HS-27A (cell line): ENCODE measurements at places on chromosomes 7 and 10.
A peak's percentile ranks its signal among the peaks of the same experiment; 100 is the strongest.

DNA sequence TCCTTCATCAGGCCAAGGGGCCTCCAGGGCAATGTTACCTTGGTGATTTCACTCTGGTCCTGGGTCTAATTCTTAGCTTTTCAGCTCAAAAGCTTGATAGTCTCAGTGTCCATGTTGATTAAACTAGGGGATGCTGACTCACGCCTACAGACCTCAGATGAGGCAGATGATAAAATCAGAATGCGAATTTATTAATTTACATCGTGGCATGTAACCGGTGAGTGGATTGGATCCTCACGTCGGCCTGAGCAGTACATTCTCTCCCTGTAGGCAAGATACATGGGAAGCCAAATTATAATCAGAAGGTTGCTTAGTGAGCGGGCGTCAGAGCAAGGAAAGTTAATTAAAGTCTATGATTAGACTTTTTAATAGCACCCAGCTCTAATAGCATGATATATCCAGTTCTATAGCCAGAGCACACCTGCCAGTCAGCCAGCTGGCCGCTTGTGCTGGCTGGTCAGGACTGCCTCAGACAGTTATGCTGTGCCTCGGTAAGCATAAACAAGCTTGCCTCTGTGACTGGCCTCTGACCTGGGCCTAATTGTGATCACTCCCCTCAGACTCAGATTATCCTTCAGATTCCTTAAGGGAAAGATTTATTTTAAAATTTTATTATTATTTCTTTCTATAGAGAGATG lies 20.2 kb upstream of the CPA5 start:
- DNase-seq = no peak

GRCh38 chr7:91421018-91421417 lies 156.8 kb downstream of the FZD1 start:
- no peak for DNase-seq

- DNase-seq = no peak
Observed at GRCh38 chr10:24554036-24554435, 169.7 kb downstream of the ARHGAP21 start.

GRCh38 chr10:128971374-128972035 lies 495.5 kb upstream of the MGMT start:
- no peak for DNase-seq

DNA sequence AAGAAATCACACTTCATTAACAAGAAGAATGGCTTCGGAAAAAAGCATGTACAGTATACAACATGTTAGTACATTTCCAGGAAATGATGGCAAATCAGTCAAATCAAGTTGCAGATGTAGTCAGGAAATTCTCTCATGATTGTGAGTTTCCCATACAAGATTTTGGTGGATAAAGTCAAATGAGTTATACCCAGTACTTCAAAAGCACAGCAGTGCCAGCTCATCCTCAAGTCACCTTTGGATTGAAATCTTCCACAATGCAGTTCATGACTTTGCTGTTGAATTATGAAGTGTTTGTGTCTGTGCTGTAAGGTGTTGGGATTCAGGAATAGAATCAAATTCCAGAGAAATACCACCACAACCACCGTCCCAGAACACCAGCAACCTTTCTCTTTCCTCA lies 301.3 kb upstream of the BMPER start:
- DNase-seq = no peak

- no peak for DNase-seq
Observed at GRCh38 chr10:101358706-101359300, 4.8 kb downstream of the BTRC start.

GRCh38 chr7:99199226-99199625 lies 8.7 kb downstream of the KPNA7 start:
- no peak for DNase-seq

DNA sequence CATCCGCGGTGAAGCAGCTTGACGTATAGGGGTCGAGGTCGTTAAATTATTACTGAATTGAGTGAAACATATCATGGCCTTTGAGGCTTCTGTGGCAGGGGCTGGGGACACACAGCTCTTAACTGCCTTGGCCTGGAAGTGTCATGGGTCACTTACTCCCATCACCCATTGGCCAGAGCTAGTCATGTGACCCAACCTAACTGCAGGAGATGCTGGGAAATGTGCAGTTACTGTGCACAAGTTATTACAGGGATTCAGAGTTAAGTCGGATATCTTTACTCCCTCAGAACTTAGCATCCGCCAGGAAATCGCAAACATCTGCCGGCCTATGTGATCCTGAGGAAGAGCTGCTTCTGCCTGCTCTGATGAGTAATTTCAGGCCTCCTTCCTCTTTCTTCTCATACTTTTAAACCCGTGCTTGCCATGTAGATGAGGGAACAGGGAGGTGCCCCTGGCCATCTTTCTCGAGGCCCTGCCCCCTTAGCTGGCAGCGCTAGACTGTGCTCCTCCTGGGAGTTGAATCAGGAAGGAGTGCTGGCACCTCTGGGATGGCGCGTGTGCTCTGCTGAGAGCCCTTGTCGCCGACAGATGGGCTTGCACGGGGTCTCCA lies 203.6 kb downstream of the TCF7L2 start:
- no peak for DNase-seq

DNA sequence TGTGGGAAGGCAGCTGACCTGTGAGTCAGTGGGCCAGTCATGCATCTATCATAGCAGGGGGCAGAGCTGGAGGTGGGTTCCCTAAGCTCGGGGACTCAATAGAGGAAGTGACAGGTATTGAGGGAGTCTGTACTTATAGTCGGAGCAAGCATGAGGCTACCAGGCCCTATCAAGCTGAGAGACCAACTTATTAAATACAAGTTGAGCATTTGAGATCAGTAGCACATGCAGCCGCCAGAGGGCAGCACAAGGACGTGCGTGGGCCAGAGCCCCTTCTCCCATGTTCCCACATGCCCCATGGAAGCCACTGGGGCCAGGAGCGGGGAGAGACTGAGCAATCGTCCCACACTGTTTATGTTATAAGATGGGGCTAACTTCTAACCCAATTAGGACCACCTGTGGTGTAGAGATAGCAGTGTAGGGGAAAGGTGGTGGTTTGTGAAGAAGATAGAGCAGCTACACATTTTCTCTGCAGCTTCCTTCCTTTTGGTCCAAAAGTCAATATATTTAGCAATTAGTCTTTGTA lies 13.0 kb upstream of the STK31 start:
- no peak for DNase-seq

GRCh38 chr7:148561099-148561498 lies 29.5 kb upstream of the C7orf33 start:
- no peak for DNase-seq

DNA sequence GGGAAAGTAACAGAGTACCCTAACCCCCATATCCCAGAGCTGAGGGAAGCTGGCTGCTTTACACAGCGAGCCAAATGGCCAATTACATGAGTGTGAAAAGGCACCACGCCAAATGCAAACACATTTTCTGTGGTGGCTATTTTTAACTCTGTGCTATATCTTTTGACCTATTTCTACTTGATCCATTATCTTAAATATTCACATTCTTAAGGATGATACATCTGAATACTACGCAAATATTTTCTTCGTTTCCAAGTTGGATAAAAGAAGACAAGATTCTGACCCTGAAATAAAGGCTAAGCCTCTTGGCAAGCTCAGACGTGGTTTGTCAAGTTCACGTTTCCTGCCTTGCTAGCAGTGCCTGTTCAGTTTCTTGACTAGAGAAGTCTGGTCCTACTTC lies 146.7 kb upstream of the TMEM196 start:
- DNase-seq = peak; percentile 50

- DNase-seq = no peak
Observed at GRCh38 chr7:96188591-96188991, 133.3 kb downstream of the SLC25A13 start.

- no peak for DNase-seq
Observed at GRCh38 chr10:93745408-93746065, 12.2 kb upstream of the LGI1 start.

DNA sequence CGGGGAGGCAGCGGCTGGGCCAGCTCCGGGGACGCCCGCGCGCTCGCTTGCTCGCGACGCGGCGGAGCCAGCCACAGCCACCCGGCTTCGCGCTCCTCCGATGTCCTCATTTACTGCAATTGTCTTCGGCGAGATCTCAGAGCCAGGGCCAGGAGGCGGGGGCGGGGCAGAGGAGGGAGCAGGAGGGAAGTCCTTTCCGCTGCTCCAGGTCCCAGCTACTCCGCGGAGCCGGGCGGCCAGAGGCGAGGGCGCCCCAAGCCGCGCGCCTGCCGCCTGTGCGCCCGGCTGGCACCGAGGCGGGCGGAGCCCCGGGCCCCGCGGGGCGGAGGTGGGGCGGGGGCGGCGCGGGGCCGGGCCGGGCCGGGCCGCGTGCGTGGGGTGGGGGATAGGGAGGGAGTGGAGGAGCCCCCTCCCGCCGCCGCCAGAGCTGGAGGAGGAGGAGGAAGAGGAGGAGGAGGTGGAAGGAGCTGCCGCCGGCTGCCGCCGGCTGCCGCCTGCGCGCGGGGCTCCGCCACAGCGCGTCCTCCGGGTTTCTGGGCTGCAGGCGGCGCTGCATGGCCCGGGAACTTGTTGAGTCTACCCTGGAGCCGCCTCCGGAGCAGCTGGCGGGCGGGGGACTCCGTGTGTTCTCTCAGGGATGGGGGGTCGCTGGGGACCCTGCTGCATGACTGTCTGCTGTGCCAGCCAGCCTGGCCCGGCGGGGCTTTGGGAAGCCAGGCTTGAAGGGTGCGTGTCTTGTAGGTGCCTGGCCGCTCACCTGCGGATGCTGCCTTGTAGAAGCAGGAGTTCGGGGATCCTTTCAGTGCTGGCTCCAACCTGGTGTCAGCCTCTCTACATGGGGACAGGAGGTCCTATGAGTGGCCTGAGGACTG lies at the start of gene INSYN2A:
Gene INSYN2A, minus strand, starts transcription at position 310 of the 872 bp plus-strand sequence. CDS start 20,196 bp downstream, outside the sequence.
- DNase-seq = no peak

- DNase-seq = no peak
Observed at GRCh38 chr7:70612811-70613210, 519.1 kb upstream of the GALNT17 start.

GRCh38 chr10:108425283-108425964 lies 1260.9 kb upstream of the SORCS1 start:
- DNase-seq = no peak

DNA sequence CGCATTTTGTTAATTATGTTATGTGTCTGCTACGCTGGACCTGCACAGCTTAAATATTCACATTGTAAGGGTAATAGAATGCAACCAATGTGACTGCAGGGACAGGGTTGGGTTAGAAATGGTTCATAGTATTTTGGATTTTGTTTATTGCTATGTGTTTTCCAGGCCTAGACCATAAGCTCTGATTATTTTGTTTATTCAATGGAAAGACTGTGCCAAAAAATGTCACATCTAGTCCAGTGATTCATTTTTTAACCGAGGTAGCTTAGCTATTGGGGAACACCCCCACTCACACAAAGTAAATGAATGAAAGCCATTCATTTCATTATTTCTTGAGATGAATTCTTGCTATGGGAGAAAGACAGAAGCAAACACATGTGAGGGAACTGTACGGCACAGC lies 516.5 kb upstream of the ANKRD30A start:
- DNase-seq = no peak

- DNase-seq = no peak
Observed at GRCh38 chr10:18260310-18260922, 120.2 kb downstream of the CACNB2 start.

DNA sequence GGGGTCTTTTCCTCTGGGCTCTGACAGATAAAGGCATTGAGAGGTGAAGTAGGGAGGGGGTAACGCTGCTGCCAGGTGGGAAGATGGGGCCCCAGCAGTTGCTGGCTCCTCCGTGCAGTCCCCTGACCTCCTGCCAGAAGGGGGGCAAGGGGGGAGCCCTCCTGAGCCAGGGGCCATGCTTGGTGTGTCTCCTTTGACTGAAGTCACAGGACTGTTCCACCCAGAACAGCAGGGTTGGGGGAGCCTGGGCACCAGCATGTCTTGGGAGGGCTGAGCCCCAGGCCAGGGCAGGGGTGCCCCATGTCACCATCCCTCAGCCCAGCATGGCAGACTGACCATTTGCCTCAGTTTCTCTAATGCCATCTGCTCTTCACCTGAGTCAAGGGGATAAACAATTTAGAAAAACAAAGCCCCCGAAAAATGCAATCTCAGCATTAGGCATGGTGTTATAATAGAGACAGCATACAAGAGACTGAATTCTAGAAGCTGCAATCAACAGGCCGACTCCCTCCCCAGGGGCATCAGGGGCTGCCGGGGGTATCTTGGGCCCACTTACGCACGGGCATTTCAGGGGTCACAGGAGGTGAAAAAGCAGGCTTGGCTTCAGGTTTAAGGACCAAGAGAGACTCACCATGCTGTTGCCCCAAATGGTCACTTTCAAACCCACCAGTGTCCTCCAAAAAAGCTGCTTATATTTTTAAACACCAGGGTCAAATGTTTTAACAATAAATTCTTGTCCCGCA lies 108.6 kb upstream of the GPR26 start:
- no peak for DNase-seq

DNA sequence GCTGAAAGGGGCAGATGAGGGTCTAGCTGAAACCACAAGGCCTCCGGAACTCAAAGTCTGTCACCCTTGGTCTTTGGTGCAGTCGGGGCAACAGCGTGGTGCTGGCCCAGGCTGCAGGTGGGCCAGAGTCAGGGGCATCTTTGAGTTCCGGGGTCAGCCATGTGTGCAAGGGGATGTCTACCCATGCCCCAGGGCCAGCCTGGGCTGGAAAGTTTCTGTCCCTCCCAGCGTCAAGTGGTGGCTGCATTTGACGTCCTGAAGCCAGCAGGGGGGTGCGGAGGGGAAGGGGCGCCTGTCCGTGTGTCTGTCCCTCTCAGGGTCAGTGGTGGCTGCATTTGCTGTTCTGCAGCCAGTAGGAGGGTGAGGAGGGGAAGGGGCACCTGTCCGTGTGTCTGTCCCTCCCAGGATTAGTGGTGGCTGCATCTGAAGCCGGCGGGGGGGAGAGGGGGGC lies 638 bp downstream of the BRAT1 start:
- DNase-seq = no peak

GRCh38 chr10:82668221-82668895 lies 793.4 kb downstream of the NRG3 start:
- no peak for DNase-seq

- DNase-seq = no peak
Observed at GRCh38 chr10:58299580-58299979, 30.6 kb downstream of the CISD1 start.

DNA sequence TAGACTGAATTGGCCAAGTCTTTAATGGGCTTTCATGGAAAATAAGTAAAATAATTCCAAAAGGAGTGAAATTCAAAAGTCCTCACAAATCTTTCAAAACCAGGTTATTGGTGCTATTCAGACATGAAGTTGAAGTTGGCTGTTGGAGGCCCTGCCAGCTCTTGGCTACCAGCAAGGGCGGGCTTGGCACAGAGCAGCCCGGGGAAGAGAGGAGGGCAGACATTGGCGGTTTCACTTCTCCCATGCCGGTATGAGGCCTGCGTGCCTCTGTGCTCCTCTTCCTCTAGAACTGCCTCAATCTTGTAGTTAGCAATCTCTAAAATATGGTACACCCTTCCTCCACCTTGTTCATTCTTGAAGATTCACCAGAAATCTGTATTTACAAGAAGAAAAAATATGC lies 16.4 kb upstream of the NPS start:
- DNase-seq = no peak
